ENCODE measurements at places on chromosomes 1 and 21. TPM values are rescaled to one million over a fixed set of nuclear protein-coding genes. Genes with fewer than 3 reads are reported as not detected.

DNA sequence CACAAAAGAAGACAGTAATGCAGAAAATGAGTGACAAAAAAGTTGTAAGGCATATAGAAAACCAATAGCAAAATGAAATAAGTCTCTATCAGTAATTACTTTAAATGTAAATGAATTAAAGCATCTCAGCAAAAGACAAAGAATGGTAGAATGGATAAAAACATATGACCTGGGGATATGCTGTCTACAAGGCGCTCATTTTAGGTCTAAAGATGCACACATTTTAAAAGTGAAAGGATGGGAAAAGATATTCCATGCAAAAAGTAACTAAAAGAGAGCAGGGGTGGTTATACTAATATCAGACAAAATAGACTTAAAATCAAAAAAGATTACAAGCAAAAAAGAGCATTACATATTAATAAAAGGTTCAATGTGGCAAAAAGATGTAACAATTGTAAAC, 41.2 kb downstream of the SPATA6 start:
- DNase-seq, result no peak

Gene FCER1G
- total RNA-seq, result 0.99 TPM

Gene CACNA1S
- total RNA-seq, result not detected

GRCh38 chr21:45250914-45251634, 36.6 kb downstream of the POFUT2 start:
- DNase-seq, result no peak

DNA sequence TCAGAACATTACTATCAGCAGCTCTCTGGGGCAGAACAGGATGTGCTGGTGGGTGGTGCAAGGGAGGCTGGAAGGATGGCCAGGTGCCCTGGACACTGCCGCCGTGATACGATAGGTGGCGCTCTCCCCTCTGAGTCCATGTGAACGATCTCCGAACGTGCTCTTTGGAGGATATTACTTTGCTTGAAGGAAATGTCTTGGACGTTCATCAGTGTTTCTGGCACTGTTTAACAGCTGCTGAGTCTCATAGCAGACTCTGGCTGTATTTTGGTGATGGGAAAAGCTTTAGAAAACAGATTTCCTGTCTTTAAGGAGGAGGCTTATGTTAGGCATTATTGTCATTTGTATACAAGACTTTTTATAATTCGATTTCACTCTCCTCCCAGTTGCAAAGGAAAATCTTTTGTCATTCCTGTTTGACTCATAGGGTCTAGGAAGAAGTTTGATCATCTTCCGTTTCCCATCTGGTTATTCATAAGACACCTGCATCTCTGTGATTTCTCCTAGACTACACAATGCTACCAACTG, 386.2 kb upstream of the ADGRL2 start:
- peak; percentile 33 for DNase-seq

- DNase-seq, result no peak
Measured at GRCh38 chr1:210366767-210367166, 38.1 kb downstream of the HHAT start.

DNA sequence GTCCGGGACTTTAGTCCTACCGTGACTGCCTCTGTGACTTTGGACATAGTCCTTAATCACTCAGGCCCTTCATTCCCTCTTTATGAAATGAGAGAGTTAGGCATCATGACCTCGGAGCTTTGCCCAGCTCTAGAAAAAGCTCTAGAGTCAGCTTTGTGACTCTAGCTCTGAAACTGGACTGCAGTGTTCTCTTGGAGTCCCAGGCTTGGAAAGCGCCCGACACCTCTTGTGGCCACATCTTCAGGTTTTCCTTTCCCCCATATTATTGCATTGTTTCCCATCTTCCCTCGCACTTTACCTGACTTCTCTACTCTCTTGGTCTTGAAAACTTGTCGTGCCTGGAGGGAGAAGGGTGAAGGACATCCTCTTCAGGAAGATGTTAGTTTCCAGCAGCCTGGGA, 12.5 kb upstream of the AMIGO1 start:
- DNase-seq, result no peak

Gene AGO4
- 6.0 TPM for total RNA-seq

GRCh38 chr1:19348441-19349198, 36.5 kb downstream of the SLC66A1 start:
- no peak for DNase-seq

- DNase-seq, result no peak
Measured at GRCh38 chr1:170230323-170230722, 84.6 kb downstream of the NTMT2 start.
